CD4-positive, alpha-beta T cell treated with Interleukin-15 for 1 hour (primary cell): ENCODE measurements at places on chromosomes 6 and 20.

GRCh38 chr6:147222160-147222838 lies 18.1 kb downstream of the STXBP5 start:
- no peak for DNase-seq

DNA sequence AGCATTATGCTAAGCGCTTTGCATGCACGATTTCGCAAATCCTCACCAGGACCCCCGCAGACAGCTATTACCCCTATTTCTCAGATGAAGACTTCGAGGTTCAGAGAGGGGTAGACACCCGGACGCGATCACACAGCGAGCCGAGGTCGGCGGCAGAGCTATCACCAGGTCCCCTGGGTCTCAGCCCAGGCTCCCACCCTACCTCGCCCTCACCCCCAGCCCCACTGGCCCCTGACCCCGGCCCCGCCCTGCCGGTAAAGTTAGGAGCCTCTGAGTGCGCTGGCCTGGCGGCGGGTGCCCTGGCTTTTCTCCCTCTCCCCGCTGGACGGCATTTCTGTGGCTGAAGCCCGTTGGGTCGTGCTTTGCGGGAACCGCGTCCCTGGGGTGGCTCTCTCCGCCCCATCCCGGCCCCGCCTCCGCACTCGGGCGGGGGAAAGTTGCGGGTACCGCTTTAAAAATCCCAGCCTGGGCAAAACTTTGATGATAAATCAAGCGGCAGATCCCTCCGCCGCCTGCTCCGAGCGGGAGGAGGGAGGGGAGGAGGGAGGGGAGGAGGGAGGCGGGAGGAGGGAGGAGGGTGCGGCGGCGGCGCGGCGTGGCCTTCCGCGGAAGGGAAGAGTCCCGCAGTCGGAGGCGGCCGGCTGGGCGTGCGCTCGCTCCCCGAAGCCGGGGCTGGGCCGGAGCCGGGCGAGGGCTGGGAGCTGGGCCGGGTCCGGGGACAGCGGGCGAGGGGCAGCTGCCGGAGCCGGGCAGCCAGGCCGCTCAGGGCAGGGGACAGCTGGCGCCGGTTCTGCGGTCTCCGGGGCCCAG lies at the start of gene VSTM2L:
Gene VSTM2L (plus strand): TSS at position 624 of the 810 bp plus-strand sequence. CDS start 224 bp downstream, outside the sequence.
- DNase-seq, result no peak

DNA sequence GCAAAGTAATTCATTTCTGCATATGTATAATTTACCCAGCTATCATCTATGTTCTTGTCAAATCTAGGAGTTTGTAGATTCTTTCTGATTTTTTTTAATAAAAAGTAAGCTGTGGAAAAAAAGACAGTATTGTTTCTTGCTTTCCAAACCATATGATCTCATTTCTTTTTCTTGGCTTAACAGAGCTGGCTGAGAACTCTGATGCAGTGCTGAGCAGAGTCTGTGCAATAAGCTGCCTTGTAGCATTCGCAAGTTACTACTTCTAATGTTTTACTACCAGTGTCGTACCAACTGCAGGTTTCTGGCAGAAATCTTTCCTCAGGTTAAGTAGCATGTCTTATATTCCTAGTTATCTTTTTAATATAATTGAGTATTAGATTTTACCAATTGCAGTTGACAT lies 15.6 kb downstream of the RRBP1 start:
- DNase-seq, result no peak

GRCh38 chr20:1669304-1669703 lies 11.7 kb upstream of the SIRPG start:
- no peak for DNase-seq

DNA sequence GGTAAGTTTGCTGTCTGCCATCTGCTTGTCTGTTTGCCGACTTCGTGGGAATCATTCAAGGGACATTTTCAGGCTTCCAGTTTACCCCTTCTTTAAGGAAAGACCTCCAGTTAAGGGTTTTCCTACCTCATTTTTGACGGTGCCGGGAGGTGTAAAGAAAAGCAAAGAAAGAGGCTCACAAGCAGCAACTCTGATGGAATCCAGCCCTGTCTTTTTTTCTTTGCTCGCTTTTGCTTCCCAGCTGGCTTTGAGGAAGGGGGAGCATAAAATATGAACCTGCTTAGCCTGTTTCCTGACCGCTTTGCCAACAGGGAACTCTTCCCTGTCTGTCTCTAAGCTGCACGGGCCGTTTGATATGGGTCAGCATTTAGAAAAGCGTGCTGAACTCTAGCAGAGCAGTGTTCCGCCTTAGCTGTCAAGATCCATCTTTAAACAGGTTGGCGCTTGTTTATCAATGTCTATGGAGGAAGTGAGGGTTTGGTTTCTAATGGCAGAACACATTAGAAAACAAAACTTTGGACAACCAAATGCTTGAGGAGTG lies 13.8 kb downstream of the SYTL3 start:
- DNase-seq, result no peak

- no peak for DNase-seq
These were observed 24.4 kb downstream of the MAP1LC3A start for GRCh38 chr20:34582911-34583310.

- DNase-seq, result no peak
These were observed 10.2 kb upstream of the PEDS1 start for GRCh38 chr20:50163570-50164317.

DNA sequence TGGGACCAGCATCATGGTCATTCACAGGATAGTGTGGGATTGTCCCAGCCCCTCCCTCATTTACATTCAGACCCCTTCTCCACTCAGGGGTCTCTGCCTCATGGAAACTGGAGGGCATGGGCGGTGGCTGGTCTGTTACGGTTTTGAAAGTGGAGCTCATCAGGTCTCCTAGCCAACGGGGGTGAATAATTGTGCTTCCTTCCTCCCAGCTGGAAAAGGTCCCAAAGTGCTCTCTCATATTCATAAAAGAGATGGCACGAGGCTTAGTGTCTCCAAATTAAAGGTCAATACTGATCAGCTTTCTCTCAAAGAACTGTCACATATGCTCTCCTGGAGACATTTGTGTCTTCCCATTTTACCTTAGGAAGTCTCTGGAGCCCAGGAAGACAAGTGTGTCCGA lies 19.9 kb downstream of the JARID2 start:
- no peak for DNase-seq

DNA sequence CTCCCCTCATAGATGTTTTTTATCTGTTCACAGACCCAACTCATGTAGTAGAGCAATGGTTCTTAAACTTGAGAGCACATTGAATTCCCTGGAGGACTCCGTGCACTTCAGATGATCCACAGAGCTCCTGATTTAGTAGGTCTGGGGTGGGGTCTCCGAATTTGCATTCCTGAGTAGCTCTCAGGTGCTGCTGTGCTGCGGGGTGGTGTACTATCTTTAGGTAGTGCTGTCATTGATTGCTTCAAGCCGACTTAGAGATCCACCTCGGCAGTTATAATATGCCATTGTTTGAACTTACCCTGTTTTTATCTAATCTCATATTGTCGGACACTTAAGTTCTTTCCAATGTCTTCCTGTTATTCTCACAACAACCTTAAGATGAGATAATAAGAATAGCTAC lies 45.0 kb downstream of the BMP2 start:
- DNase-seq, result no peak

- no peak for DNase-seq
These were observed 13.3 kb downstream of the PLCG1 start for GRCh38 chr20:41150664-41151063.

GRCh38 chr6:135274561-135275293 lies 93.6 kb downstream of the MYB start:
- no peak for DNase-seq

GRCh38 chr20:25237610-25238318 lies 10.1 kb upstream of the PYGB start:
- DNase-seq, result peak; percentile 73

DNA sequence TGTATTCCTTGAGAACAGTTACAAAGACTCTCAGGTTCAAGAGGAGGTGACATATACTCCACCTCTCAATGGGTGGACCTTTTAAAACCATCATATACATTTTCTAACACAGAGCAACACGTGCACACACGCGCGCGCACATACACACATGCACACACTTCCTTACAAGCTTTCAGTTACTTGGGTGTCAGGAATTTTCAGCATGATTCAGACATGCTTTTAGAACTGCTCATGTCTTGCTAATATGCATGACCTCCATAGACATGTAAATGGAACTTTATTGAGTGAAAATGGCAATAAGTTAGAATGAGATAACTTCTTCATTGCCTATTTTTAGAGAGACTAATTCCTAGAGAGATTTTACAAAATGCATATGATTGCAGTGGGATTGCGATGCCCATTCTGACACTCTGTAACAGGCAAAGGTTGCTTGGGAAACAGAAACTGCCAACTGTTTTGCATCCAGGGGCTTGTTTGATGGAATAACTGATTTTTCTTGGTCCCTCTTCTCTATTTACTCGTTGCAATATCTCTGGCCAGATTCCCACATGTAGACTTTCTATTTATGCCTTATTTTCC lies 531.4 kb upstream of the RNF217 start:
- DNase-seq, result no peak

DNA sequence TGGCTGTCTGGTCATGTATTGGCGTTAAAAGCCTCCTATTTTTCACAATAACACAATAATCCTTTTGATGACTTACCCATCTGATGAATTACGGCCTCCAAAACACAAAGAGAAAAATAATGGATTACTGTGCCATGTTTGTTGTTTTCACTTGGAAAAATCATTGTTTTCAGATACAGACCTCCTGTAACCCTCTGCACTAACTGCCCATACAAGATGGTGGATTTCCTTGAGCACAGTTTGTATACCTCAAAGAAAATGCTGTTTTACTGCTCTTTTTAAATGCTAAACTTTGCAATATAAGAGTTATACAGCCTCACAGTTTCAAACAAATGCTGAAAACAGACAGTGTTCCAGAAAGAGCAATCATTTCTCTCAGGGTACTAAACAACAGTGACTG lies 61.0 kb downstream of the SMLR1 start:
- DNase-seq, result no peak

DNA sequence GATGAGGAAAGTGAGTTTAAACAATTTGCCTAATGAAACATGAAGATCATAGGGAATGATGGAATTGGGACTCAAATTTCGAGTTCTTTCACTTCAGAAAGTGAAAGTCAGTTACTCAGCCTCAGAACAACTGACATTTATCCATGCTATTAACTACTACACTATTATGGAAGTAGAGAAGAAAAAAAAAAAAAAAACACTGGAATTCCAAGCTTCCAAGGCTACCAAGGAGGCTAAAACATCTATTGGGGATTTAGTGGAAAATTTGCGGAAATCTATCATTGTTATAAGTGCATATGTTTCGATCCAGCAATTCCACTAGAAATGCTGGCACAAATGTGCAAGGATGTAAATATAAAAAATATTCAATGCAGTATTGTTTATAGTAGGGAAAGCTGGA lies 70.4 kb downstream of the TSHZ2 start:
- DNase-seq, result no peak

GRCh38 chr6:44074439-44074812 lies 52.8 kb downstream of the MRPL14 start:
- DNase-seq, result peak; percentile 65

DNA sequence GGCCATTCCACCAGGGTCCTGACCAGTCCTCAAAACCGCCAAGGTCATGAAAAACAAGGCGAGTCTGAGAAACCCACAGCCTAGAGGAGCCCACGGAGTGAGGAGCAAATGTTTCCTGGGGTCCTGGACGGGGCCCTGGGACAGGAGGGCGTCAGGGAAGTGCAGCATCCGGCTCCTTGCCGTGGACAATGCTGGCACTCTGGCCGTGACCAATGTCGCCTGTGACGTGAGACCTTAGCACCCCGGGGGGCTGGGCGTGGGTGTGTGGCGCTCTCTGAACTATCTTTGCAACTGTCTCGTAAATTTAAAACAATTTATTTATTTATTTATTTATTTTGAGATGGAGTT lies 34.1 kb upstream of the SLCO4A1 start:
- no peak for DNase-seq

GRCh38 chr6:109308018-109308492 lies 74.2 kb downstream of the CD164 start:
- peak; percentile 27 for DNase-seq

- DNase-seq, result no peak
These were observed 11.4 kb upstream of the GJE1 start for GRCh38 chr6:142121342-142121741.

DNA sequence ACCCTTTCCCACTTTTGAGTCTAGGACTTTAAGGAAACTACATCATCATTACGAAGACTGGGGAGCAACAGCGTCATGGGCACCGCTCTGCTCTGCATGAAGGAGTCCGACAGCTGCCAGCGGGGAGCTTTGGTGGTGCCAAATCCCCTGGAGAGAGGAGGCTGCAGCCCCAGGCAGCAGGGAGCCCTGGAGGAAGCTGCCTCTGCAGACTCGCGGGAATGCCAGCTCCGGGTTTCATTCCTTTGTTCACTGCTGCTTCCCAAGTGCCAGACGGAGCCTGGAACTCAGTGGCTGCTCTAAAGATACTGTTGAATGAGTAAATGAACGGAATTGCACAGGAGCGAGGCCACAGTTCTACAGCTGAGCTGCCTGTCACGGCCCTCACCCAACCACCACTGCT lies 196.5 kb upstream of the THBS2 start:
- no peak for DNase-seq

DNA sequence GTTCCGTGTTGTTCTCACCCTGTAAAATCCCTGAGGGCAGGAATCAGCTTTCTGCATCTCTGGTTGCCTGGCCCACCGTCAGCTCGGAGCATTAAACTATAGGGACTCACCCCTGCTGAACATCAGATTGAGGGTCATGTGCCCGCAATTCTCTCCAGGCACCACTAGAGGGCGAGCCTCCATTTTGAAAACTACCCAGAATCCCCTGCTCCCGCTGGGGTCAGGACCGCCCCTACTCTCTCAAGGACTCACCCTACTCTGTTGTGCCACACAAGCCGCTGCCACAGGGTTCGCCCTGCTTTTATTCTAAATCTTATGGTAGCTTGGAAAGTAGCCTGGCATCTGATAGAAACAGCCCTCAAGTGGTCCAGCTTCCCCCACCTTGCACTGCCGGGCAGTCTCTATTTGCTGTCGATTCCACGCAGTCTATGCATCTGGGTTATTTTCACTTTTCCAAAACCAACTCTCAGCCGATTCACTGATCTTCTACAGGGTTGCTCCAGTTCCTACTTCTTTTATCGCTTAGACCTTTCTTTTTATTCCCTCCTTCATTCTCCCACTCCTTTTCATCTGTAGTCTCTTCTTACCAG lies 244.1 kb upstream of the QKI start:
- no peak for DNase-seq

DNA sequence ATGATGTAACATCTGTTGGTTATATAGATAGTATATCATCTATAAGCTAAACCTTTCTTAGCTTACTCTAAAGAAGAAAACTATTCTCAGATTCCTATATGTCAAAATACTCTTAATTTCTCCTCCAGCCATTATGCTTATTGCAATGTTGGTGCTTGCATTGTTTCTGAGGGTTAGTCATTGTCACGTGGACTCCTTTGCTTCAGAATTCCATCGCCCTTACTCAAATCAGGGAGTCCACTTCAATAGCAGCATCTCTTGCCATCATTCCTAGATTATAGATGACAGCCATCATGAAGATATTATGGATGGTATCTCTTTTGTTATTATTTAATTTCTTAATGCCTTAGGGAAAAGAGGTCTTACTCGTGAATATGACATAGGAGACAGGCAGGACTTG lies 776.1 kb downstream of the TENT5A start:
- DNase-seq, result no peak

GRCh38 chr6:123520217-123520616 lies 116.5 kb downstream of the TRDN start:
- no peak for DNase-seq
